Activated CD4-positive, CD25-positive, alpha-beta regulatory T cell treated with anti-CD3 and anti-CD28 coated beads, Interleukin-2, amount 50 U/mL, for 16 hours (primary cell): ENCODE measurements at places on chromosomes 11 and 22.

DNA sequence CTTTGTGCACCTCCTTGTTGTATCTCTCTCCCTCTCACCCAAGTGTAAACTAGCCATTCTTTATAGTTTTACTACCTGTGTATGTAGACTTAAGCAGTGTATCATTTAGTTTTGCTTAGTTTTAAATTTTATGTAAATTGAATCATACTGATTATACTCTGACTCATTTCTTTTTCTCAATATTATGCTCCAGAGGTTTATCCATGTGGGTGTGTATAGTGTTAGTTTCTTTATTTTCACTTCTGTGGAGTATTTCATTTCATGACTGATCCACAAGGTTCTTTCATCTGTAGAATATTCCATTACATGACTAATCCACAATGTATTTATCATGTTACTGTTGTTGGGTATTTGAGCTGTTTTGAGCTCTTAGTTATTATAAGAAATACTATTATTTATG, 62.0 kb downstream of the CCDC34 start:
- no peak for DNase-seq

GRCh38 chr22:34501366-34501965, 564.5 kb upstream of the ISX start:
- no peak for DNase-seq

- no peak for DNase-seq
Observed at GRCh38 chr11:126790550-126791081, 210.0 kb downstream of the KIRREL3 start.

DNA sequence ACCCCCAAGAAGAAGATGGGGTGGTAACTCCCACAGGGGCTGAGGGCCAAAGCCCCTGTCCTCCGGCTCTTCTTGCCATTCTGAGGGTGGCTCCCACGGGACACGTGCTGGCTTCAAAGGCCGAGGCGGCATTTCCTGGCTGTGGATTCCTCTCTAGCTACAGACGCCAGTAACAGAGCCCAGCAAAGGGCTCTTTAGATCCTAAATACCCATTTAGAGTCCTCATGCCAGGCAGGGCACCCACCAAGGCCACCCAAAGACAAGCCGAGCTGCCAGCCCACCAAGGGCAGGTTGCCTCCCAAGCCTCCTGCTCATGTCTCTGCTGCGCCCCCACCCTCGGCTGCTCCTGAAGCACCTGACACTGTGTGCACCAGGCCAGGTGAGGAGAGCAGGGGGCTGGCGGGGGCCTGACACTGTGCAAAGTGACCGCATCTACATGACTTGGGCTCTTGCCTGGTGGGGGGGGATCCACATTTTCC, 5.7 kb downstream of the LRFN4 start:
- no peak for DNase-seq

GRCh38 chr11:17703951-17704350, 15.4 kb upstream of the MYOD1 start:
- DNase-seq = no peak

DNA sequence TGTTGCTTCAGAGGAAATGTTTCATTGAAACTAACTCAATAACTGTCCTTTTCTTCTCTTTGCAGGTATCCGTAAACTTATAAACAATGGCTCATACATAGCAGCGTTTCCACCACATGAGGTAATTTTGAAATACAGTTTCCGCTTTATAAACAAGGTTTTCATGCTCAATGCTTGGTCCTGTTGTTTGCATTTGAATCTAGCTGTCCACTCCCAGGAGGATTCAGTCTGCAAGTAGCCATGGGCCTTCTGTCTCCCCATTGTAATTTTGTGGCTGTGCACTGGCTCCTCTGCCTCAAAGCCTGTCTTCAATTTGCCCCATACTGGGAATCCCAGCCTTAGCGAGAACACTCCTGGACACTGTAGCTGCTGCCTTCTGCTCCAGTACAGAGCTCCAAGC, 34.7 kb downstream of the MUC15 start:
- no peak for DNase-seq

GRCh38 chr22:17570851-17571631, 7.7 kb downstream of the SLC25A18 start:
- no peak for DNase-seq

GRCh38 chr22:39997939-39998726, 3.4 kb downstream of the FAM83F start:
- DNase-seq = no peak

- DNase-seq = no peak
Observed at GRCh38 chr11:88594274-88594950, 256.9 kb upstream of the CTSC start.

- no peak for DNase-seq
Observed at GRCh38 chr11:48154151-48154550, 62.5 kb upstream of the OR4B1 start.

GRCh38 chr11:13461291-13461690, 1.7 kb downstream of the BTBD10 start:
- DNase-seq = no peak

DNA sequence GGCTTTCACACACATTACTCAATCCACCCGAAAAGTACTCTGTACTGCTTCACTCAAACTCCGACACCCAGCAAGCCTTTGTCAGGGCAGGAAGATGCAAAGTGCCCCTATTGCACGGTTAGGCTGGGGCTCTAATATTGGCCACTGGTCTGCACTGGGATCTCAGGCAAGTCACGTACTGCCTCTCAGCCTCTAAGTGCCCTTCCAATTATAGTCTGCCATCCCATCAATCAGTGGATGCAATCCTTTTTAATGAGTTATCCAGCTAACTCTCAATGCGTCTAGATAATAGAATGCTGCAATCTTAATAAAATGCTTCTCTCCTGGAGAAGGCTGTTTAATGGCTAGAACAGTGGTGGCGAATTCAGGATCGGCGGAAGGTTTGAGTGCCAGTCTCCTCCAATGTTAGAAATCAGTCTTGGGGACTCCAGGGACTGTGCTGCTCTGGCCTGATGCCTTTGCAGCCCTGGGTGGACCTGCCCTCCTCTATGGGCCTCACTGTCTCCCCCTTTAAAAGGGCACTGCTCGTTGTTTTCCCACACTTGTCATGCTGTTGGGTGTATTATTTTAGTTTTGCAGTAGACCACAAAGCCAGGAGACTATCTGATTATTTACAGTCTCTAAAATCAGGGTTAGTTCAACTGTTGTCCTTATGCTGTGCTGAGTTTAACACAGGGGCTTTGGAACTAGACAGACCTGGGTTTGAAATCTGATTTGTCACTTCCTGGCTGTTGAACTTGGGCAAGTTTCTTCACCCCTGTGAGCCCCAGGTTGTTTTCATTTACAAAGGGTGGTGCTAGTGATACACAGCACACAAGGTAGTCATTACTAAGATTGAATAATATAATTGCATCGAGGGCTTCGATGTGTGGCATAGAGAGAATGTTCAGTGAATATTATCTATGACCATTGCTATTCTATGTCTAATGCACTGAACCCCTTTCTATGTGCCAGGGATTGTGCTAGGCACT, 36.7 kb downstream of the CLMP start:
- no peak for DNase-seq

DNA sequence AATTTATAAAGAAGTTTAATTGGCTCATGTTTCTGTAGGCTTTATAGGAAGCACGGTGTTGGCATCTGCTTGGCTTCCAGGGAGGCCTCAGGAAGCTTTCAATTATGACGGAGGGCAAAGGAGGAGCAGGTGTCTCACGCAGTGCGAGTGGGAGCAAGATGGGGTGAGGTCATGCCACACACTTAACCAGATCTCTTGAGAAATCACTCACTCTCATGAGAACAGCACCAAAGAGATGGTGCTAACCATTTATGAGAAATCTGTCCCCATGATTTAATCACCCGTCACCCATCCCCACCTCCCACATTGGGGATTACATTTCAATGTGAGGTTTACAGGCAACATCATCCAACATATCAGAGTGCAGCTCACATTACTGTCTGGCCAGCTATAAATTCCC, 103.5 kb downstream of the ARHGAP8 start:
- DNase-seq = no peak

DNA sequence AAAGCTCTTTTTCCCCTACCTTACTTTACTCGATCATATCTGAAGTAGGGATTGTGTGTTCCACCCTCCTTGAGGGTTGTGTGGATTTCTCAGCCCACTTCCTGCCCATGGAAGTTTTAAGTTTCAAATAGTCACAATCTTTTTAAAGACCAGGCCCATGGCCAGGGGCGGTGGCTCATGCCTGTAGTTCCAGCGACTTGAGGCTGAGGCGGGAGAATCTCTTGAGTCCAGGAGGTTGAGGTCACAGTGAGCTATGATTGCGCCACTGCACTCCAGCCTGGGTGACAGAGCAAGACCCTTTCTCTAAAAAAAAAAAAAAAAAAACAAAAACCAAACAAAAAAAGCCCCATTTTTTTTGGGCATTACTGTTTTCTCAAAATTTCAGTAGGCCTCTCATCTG, 36.3 kb upstream of the LRRC10B start:
- DNase-seq = no peak

DNA sequence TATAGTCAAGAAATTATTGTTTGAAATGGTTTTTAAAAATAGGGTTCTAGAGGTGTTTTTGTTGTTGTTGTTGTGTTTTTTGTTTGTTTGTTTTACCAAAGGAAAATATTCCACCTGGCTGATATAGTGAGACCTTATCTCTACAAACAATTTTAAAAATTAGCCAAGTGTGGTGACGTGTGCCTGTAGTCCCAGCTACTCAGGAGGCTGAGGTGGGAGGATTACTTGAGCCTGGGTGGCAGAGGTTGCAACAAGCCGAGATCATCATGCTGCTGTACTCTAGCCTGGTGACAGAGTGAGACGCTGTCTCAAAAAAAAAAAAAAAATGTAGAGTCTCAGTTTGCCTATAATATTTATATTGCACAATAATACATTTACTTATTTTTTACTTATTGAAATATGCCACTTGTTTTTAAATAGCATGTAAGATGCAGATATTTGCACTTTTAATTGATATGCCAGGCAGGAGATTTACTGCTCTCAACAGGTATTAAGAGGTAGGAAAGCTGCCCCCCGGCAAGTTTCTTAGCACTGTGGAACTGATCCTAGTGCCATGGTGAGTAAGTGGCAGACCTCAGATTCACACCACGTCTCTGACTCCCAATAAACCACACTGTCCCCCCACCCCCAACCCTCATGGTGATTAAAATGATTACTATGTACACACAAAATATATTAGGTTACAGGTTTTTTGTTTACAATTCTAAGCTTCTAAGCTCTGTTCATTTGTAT, 157.4 kb downstream of the TEAD1 start:
- DNase-seq = no peak

DNA sequence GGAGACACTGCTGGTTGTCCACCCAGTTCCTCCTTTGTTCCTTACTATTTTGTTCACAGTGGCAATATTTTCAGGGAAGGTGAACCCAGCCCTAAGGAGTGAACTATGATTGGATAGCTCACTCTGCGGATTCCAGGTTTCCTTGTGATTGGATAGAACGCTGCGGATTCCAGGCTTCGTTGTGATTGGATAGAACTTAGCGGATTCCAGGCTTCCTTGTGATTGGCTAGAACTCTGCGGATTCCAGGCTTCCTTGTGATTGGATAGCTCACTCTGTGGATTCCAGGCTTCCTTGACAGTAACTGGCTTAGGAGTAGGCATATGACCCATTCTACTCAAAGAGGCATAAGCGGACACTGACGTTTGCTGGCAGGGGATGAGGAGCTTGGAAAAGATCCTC, 28.6 kb upstream of the ADA2 start:
- no peak for DNase-seq

DNA sequence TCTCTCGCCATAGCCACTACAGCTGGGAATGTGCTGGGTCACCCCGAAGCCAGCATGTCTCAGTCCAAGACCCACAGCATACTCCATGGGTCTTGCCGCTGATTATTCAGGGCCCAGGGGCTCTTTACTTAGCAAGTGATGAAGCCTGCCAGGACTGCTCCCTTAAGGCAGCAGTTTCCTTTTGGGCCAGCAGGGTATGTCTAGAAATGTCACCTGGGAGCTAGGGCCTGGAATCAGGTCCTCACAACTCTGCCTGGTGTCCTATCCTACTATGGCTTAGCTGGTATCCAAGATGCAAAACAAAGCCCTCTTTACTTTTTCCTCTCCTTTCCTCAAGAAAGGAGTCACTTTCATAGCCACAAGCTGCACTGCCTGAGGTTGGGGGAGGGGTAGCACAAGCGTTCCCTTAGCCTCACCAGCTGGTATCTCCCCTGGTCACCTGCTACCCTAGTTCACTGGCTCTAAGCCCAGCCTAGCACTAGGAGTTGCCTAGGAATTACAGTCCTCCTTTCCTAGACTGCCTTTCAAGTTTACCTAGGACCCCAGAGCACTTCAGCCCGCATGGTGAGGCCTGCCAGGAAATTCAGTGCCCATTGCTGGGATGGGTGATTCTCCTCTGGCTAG, 22.6 kb upstream of the NCR3LG1 start:
- no peak for DNase-seq

- DNase-seq = no peak
Observed at GRCh38 chr11:1546536-1547466, 25.3 kb downstream of the DUSP8 start.

DNA sequence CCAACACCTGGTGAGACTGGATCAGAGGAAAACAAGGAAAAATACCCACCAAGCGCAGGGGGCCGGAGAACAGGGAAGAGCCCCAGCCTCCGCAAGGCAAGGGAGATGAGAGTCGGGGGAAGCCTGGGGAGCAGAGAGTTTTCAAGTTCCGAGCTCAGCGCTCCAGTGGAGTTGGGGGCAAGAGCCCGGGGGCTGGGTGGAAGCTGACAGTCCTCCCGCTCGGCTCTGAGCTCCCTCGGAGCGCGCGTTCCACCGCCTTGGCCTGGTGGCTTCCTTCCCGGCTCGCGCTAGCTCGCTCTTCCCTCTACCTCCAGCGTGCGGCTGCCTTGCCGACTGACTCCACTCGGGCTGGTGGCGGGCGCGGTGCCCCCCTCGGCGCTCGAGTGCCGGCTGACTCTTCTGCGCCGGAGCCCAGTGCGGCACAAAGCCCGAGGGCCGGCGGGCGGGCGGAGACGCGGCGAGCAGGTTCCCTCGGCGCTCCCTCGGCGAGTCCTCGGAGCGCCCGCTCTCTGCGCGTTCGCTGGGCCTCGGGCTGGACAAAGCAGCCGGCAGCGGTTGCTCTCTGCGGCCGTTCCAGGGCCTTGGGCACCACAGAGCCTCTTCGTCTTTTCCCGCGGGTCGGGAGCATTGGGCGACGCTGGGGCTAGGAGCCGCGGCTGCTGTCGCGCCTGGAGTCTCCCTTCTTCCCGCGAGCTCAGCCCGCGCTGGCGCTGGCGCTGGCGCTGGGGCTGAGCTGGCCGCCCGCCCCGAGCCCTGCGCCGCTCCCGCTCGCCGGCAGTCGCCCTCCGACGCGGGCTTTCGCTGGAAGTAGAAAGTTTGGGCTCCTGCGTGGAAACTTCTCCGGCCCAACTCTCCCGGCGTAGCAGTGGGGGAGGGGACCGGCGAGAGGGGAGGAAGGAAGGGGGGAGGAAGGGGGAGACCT, 1.0 kb downstream of the PAX6 start:
- DNase-seq = no peak

DNA sequence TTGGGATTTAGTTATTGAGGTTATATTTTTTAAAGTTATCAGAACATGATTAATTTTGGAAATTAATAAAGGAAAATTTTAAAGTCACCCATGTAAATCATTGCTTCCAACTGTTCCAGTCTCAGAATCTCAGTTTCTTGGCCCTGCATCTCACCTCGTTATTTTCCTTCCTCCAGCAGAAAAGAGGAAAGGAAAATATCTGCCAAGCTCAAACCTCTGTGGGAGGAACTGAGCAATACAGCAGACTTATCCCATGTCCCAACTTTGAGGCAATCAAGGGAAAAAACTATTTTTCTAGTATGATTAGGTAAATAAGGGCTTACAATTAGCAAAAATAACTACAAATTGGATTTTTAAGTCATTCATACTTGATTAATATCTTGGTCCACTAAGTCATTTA, 30.1 kb downstream of the ELMOD1 start:
- no peak for DNase-seq
